ENCODE measurements at places on chromosomes 4 and X.

DNA sequence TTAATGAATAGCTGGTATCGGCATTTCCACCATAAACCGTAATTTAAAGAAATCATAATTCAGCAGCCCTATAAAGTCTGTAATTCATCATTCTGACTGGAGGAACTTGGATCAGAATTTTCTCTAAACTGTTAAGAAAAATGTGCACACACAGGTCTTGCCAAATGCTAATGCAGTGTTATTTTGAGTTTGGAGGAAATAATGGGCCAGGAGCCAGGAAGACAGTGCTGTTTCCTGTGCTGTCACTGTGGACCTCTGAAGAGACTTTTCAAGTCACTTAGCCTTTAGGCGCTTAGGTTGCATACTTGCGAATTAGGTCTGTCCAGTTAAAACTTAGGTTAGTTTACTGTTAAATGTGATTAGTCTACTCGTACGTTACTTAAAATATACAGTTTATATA, 137.5 kb upstream of the ANXA3 start:
- DNase-seq: no peak

DNA sequence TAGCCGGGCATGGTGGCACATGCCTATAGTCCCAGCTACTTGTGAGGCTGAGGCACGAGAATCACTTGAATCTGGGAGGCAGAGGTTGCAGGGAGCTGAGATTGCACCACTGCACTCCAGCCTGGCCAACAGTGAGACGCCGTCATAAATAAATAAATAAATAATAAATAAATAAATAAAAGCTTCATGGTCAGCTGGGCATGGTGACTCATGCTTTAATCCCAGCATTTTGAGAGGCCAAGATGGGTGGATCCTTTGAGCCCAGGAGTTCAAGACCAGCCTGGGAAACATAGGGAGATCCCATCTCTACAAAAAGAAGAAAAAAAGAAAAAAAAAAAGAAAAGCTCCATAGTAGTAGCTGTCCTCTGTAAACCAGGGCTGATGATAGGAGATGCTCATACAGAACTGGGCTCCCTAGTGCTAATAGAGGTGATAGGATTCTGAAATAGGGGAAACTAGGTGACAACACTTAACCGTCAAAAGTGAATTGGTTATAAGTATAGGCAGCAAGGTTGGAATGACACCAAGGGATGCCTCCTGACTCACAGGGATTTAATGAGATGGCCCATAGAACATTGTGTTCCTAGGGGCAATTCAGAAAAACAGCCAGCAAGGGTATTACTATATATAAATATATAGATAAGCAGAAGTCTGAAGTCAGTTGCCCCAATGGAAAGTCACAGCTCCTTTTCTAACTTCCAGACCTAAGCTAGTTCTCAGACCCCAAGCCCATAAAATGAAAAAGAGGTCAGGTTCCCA, 41.8 kb upstream of the ARHGEF6 start:
- DNase-seq: no peak

- DNase-seq: no peak
These were observed 145.7 kb upstream of the TBC1D9 start for GRCh38 chr4:140901736-140902336.

- DNase-seq: no peak
These were observed 172.0 kb upstream of the IL15 start for GRCh38 chr4:141464366-141464765.
